ENCODE measurements at places on chromosomes 13 and 19.

- DNase-seq = no peak
Observed at GRCh38 chr13:23146006-23146405, 34.8 kb upstream of the SGCG start.

DNA sequence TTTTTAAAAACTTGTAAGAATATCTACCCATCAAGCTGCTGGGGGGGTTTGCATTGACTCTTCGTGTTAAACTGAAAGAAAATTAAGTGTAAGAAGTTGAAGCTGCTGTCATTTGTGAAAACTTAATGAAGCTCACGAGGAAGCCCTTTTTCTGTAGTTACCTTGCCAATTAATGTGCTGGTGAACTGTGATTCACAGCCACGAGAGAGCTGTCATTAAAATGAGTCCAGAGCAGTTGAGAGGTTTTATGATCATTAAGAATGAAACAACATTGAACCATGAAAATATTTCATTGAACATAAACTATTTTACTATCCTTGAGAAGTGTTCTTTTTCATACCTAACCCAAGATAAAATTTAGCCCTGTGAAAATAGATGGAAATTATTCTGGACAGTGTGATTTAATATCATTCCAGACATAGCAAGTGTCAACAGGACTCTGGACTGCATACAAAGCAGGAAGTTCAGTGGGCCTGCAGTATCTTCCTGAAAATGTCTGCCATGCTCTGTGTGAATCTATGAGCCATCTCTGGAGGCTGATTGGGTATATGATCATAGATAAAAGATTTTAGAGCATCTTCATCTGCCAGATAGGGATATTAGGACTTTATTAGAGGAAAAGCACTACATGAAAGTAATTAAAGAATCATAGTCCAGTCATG, 53.8 kb downstream of the DPY19L3 start:
- no peak for DNase-seq

- DNase-seq = no peak
Observed at GRCh38 chr13:26599860-26600259, 42.4 kb downstream of the WASF3 start.

DNA sequence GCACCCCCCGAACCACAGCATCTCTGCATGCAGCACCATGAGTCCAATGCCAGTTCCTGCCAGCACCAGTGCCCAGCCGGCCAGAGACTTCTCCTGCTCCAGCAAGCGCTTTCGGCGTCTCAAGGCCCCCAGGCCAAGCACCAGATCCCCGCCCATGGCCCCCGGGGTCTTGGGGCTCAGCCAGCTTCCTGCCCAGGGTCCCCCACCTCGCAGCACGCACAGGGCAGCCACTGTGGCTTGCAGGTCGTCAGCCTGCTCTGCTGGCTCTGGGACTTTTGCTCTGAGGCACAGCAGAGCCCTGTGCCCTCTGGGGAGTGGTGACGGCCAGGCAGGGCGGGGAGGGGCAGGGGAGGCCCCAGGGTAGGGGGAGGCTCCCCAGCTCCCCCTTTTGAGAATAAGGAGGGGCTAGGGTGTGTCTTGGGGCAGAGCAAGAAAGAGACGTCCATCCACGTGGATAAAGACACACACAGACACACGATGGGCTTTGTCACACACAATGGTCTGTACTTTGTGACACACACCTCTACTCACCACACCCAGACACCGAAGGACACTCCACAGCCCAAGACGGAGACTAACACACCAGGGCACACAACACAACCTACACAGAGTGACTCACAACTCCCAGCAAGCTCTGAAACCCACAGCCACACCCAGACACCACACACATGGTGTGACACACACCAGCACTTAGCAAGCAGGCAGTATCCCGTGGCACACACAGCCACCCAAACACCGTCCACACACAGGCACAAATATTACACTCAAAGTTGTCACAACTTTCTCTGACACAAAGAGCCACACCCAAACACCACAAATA, at the start of gene KCNN4:
Gene KCNN4 (minus strand): TSS at position 268 of the 820 bp plus-strand sequence. CDS start 112 bp downstream, at position 156.
- DNase-seq = peak; percentile 66

DNA sequence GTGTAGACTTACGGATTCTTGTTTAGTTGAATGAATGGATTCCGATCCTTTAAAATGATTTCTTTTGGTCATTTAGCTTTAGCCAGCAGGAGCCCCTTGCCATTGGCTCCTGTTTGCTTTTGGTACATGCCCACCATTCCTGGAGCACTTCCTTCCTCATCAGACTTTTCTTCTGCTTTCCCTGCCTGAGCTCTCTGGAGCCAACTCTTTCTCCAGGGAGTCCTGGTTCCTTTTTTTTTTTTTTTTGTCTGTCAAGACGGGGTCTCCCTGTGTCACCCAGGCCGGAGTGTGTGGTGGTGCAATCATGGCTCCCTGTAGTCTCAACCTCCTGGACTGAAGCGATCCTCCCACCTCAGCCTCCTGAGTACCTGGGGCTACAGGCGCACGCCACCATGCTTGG, 37.8 kb downstream of the SMARCA4 start:
- no peak for DNase-seq

DNA sequence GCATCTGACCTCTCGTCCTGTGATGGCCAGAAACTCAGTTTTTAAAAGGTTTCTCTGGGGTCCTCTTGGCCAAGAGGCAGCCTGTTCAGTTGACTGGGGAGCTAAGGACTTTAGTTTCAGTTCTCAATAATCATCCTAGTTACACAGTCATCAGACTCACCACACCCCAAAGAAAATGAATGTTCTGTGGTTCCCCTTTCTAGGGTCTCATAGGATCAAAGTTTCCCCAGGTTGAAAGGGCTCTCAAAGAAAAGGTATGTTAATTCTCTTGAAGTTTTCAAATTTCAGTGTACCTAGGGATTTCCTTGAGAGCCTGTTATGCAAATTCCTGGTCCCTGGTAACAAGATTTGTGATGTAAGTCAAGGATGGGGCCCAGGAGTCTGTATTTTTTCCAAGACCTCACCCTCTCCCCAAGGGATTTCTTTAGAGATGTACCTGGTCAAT, 94.9 kb downstream of the FAM216B start:
- DNase-seq = no peak

- DNase-seq = no peak
Observed at GRCh38 chr13:84290386-84290785, 408.1 kb upstream of the SLITRK1 start.

DNA sequence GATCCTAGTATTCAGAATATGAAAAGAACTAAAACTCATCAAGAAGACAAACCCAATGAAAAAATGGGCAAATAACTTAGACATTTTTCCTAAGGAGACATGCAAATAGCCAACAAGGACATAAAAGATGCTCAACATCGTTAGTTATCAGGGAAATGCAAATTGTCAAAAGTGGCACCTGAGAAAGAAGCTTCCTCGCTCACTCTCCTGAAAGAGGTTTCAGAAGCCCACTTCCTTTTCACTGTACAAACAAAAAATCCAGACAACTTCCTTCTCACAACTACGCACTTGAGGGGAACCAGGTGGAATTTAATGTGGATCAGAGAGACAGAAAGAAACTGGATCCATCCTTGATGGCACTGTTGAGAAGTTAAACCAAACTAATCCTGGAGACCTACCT, 41.5 kb downstream of the KLF12 start:
- no peak for DNase-seq

GRCh38 chr19:2236064-2236313, 140 bp downstream of the PLEKHJ1 start:
- DNase-seq = no peak

DNA sequence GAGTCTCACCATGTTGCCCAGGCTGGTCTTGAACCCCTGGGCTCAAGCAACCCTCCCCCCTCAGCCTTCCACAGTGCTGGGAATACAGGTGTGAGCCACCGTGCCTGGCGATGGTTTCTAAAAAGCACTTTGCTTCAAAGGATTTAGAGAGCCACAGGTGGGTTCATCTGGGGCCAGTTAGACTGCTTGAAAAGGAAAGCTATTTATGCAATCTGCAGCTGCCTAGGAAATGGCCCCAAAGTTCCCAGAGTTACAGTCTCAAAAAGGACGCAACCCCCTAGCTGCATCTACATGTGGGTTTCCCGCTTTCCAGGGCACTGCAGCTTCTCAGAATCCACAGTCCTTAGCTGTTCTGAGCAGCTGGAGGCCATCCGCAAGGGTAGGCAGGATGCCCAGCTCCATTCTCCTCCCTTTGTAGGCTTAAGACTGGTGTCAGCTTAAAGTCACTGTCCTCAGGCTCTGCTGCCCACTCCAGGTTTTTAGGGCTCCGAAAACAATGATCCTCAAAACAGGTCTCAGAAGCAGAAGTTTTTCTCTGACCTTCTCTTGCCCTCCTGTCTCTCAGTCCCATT, 41.4 kb downstream of the ZNF823 start:
- DNase-seq = no peak

DNA sequence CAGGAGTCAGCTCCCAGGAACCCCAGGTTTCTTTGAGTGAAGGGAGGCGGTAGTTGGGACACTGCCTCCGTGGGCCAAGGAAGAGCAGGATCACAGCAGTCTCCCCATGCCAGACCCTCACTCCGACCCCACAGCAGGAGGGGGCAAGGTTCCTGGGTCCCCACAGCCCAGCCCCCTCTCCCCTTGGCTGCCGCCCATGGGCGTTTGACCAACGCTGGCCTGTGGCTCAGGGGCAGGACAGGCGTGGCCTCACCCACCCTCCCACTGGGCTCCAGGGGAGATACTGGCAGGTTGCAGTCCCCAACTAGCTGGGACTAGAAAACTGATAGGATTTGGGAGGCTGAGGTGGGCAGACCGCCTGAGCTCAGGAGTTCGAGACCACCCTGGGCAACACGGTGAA, 9.2 kb downstream of the COPE start:
- DNase-seq = no peak

GRCh38 chr19:11045536-11045935, 43.7 kb upstream of the LDLR start:
- no peak for DNase-seq

GRCh38 chr13:71394176-71394575, 472.8 kb downstream of the DACH1 start:
- no peak for DNase-seq

GRCh38 chr13:75825161-75825560, 189.0 kb downstream of the LMO7 start:
- no peak for DNase-seq

DNA sequence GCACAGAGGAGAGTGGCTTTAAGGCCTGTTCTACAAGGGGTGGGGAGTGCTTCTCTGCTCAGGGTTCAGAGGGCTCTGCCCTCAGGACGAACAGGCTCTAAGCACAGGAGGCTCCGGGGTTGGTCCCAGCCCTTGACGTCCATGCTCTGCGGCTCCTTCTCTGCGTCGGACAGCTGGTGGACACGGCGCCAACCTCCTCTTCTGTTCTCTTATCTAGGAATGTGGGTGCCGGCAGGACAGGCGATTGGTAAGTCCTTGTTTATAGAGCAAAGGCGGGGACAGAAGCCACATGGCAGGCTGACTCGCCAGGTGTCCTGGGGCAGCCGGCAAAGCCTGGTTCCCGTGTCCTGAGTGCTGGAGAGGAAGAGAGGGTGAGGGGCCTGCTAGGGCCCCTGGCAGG, 8.4 kb upstream of the RPS15 start:
- DNase-seq = no peak

- no peak for DNase-seq
Observed at GRCh38 chr19:6318772-6319171, 14.6 kb downstream of the ACER1 start.

- DNase-seq = no peak
Observed at GRCh38 chr19:30579419-30579818, 207.2 kb downstream of the ZNF536 start.

- no peak for DNase-seq
Observed at GRCh38 chr19:58328999-58329398, 2.2 kb downstream of the ZSCAN22 start.

- no peak for DNase-seq
Observed at GRCh38 chr19:35733180-35734125, 8.8 kb downstream of the IGFLR1 start.

GRCh38 chr13:60150538-60150937, 13.2 kb downstream of the DIAPH3 start:
- DNase-seq = no peak

GRCh38 chr19:5953030-5953589, 24.8 kb downstream of the RANBP3 start:
- no peak for DNase-seq
